RWPE2 (cell line): ENCODE measurements at places on chromosomes 2 and 18.

GRCh38 chr2:37625796-37626571 lies 45.5 kb downstream of the CDC42EP3 start:
- DNase-seq: no peak

GRCh38 chr2:100235098-100235497 lies 87.2 kb downstream of the LONRF2 start:
- DNase-seq: no peak

DNA sequence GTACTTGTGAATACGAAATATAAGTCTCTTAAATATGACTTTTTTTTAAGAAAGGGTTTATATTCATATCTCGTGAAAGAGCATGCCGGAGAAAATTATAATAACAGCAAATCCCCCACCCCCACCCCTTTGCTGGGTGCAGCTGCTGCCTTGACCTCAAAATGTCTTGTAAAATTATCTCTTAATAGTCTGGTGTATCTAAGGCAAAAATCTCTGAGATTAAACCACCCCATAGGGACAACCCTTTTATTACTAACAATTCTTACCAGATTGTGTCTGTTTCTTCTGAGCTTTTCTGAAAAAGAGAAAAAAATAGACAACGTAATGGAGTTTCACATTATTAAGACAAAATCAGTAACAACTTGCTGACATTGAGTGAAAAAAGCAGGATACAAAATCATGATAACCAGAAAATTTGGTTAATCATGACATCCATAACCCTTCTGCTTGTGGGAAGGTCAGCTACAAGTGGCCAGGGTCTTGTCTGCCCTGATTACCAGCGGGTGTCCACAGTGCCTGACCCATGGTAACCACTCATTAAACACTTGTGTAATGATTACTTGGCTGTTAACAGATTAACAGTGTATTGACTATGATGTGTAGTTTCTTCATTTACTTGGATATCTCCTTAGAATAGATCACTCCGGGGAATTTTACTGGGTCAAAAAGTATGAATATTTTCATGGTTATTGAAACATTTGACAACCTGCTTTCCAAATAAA lies 1.5 kb downstream of the STRADB start:
- DNase-seq: no peak

DNA sequence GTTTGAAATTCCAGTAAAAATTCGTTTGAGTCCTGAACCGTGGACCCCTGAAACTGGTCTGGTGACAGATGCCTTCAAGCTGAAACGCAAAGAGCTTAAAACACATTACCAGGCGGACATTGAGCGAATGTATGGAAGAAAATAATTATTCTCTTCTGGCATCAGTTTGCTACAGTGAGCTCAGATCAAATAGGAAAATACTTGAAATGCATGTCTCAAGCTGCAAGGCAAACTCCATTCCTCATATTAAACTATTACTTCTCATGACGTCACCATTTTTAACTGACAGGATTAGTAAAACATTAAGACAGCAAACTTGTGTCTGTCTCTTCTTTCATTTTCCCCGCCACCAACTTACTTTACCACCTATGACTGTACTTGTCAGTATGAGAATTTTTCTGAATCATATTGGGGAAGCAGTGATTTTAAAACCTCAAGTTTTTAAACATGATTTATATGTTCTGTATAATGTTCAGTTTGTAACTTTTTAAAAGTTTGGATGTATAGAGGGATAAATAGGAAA lies 80.7 kb downstream of the ACSL3 start:
- DNase-seq: no peak

GRCh38 chr18:13434854-13435253 lies 216.3 kb downstream of the LDLRAD4 start:
- DNase-seq: no peak

DNA sequence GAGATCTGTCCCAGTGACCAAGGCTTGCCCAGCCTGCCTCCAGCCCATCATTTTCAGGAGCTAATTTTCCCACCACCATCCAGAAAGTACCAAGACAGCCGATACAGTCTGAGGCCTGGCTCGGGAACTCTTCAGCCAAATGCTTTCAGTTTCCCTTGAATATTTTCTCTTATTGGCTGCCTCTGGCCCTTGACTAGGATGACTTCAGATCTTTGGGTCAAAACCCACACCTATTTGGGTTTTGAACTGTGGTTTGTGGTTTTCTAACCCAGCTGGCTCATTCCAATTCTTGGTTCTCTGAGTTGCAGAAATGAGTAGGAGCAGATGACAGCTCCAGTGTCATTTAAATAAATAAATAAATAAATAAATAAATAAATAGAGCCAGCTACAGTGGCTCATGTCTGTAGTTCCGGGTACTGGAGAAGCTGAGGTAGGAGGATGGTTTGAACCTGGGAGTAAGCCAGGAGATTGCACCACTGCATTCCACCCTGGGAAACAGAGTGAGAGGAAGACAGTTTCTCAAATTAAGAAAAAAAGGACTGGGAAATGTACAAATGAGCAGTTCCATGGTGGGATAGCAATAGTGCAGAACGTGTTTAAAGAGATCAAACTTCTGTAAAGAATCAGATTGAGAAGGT lies 465.0 kb upstream of the SOX11 start:
- no peak for DNase-seq

DNA sequence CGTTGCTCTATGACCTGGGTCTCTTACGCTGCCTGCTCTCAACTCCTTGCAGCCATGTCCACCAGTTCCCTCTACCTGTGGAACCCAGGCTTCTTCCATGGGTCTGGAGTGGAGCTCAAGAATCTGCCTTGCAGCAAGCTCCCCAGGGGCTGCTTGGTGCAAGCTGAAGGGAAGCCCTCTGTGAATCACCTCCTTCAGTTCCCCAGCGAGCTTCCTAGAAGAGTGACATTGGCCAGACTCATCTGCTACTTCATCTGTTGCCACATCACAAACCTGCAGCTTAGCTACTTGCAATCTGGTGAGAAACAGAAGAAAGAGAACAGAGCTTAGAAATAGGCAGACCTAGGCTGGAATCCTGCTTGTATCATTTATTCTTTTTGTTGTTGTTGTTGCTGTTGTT lies 9.8 kb upstream of the EFR3B start:
- no peak for DNase-seq

GRCh38 chr2:69209482-69209881 lies 177.5 kb downstream of the GFPT1 start:
- no peak for DNase-seq

- no peak for DNase-seq
These were observed 4.0 kb downstream of the PIK3C3 start for GRCh38 chr18:41959045-41959444.

- no peak for DNase-seq
These were observed 173.3 kb upstream of the ERBB4 start for GRCh38 chr2:212711856-212712255.

GRCh38 chr2:212264187-212264586 lies 274.4 kb downstream of the ERBB4 start:
- DNase-seq: no peak

DNA sequence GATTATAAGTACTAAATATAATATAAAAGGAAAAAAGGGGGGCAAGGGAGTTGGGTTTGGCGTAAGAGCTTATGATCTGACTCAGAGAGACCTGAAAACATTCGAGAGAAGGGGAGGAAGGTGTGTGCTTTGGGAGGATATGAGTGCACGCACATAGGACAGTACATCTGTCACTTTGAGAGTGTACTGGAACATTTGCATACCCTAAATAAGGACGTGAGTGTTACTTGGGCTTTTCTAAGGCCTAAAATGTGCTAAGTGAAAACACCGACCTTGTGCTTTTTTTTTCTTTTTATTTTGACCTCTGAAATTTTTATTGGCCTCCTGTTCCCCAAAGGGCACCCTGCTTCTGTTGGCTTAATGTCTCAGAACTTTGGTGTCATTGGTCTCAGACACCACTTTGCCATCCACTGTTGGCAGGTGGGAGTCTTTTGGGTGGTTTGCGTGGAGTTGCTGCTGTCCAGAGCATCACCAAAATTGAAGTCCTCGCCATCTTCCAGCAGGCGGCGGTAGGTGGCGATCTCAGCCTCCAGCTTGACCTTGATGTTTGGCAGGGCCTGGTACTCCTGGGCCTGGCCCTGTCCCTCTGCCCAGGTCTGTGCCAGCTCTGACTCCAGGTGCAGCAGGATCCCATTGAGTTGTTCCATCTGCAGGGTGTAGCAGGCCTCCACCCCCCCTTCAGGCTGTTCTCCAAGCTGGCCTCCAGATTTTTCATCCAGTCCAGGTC lies 57.7 kb downstream of the CD28 start:
- DNase-seq: no peak

DNA sequence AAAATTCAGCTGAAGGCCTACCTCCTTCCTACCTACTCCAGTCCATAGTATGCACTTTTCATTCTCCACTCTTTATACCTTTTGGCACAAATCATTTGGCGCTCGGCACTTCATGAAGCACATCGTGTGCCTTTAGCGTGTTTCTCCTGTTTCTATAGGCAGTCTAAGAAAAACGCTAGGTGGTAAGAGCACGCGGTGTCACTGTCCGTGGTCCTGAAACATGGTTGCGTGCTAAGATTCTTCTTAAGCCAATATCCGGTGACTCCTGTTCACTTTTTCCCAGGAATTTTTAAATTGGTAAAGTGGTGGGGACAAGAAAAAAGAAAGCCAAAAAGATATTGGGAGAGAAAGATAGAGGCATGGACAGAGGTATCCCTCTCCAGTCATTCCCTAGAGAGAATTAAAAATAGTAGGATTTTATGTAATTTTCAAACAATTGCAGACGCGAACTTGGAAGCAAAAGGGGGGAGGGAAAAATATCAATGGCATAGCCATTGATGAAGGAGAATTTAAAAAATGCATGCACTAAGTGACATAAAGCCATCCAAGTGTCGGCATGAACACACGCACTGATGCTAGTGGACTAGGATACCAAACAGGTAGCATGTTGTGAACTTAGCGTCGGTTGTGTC lies 1.4 kb upstream of the CTNNA2 start:
- no peak for DNase-seq

- no peak for DNase-seq
These were observed 100.9 kb downstream of the SPRED2 start for GRCh38 chr2:65331336-65332025.

GRCh38 chr2:13919981-13920382 lies 712.5 kb upstream of the LRATD1 start:
- no peak for DNase-seq

DNA sequence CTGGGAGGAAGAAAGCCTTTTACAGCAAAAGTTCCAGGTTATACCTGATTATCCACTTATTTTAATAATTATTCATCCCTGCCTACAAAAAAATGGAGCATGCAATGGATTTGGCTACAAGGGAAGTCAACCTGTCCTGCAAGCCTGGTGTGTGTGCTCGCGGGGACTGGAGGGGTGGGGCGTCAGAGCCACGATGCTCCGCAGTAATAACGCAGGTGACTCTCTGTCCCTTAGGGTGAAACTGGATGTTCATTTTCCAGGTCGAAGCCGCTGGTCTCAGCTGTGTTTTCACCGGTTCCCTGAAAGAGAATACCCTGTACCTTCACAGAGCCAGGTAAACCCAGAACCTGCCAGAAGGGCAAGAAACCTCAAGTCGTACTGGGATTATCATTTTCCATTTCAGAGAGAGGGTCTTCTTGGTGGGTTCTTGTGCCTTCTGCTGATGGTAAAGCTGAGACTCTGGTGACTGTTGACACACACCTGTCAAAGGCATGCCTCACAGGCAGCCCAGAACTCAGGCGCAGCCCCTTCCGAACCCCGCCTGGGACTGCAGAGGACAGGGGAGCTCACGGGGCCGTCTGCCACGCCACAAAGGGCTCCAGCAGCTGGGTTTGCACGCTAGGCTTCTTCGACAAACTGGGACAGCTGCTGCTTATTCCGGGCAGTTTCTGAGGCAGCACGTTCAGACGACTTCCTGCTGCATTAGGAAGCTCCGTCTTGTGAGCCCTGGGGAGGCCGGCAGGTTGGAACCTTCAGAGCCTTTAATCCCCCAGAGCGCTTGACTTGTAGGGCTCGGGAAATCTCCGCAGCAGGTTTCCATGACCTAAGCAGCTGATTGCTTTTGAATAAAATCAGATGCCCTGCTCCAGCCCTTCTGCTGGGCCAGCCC lies 58.6 kb downstream of the KCNG2 start:
- no peak for DNase-seq

DNA sequence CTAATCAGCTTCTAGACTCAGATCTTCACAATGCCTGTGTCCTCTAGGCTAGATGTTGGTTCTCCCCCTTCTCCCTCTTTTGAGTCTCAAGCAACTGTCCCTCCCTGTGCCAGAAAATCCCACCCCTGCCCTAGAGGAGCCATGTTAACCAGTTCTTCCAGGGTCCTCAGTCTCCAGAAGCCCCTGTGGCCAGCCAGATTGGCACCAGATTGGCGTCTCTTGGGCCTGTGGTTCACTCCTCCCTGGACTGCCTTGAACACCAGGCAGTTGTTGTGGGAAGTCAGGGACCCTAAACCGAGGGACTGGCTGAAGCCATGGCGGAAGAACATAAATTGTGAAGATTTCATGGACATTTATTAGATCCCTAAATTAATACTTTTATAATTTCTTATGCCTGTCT lies 36.6 kb downstream of the CYP26B1 start:
- DNase-seq: no peak

- no peak for DNase-seq
These were observed 16.6 kb downstream of the ZNF142 start for GRCh38 chr2:218642786-218643185.

DNA sequence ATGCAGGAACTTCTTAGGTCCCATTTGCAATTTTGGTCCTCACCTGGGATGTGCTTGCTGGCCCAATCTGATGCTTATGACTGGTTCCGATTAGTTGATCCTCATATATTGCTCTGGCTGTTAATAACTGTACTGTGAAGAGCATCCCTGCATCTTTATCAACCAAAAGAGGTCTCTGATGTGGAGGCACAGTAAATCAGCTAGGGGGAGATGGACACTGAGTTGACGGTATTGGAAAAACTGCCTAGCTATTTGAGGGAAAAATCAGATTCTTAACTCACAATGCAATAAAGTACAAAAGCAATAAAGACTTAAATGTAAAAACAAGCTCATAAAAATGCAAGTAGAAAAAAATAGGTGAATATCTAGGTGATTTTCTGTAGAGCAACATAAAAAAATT lies 188.0 kb upstream of the TCF4 start:
- no peak for DNase-seq

- DNase-seq: no peak
These were observed 10.0 kb upstream of the GCA start for GRCh38 chr2:162333968-162334367.

DNA sequence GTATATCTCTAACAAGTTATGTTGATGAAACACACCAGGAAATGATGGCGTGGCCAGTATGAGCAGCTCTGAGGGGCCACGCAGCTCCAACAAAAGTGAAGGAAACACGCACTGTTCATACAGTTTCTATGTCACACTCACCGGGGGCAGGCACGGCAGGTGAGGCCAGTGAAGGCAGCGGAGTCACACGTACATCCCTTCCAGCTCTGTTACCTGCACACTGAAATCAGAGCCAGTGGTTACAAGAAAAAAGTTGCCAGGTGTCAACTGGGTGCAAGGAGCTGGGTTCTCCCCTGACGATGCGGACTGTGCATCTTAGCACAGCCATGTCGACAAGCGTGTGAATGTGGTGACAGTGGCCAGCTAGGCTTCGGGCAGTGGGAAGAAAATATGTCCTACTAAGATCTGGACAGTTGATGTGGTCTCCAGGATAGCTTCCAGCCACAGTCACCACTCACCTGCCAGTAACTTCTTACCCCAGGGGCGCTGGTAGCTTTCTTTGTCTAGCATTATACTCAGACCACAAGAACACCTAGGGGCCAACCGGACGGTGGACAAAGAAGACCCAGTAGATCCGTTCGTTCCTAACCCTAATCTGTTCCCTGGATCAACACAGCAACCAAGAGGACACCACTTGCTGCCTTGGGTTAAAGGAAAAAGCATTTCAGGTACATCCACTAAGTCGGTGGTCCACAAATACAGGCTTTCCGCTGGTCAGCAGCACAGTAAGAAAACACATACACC lies 10.1 kb downstream of the HJURP start:
- no peak for DNase-seq
